ENCODE measurements at places on chromosomes 6 and 20.

DNA sequence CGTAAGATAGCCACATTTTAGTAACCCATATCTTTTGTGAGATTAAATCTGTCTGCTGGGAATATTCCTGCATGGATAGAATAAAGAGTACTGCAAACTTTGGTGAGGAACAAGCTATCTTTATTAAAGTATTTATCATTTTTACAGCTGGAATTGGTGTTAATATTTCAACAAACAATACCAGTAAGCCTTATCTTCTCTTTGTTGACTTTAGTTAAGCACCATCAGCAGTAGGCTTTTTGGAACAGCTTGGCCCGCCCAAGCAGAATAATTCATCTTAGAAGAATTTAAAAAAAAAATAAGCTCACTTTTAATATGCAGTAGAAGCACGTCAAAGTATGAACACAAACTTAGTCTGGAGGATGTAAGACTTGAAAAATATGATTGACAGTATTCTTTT, 917.8 kb upstream of the ADGRB3 start:
- no peak for DNase-seq

DNA sequence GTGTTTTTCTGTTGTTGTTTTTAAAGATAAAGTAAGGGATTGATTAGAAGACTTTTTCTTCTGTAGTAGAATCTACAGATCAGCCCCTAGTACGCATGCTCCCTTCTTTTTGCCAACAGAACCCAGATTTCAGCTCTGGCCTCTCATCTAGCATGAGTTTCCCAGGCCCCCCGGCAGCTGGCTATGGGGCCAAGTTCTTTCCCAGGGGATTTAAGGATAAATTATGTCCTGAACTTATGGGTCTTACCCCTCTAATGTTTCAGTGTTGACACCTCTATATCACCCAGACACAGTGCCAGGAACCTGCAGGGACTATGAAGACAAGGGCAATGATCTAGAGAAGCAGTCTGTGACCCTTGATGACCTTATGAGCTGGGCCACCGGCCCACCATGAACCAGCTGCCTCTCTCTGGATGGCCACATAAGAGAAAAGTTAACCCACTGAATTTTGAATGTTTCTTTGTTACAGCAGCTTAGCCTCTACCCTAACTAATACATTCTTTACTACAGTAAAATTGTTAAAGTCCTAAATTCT, 150.5 kb downstream of the UNC5CL start:
- no peak for DNase-seq

DNA sequence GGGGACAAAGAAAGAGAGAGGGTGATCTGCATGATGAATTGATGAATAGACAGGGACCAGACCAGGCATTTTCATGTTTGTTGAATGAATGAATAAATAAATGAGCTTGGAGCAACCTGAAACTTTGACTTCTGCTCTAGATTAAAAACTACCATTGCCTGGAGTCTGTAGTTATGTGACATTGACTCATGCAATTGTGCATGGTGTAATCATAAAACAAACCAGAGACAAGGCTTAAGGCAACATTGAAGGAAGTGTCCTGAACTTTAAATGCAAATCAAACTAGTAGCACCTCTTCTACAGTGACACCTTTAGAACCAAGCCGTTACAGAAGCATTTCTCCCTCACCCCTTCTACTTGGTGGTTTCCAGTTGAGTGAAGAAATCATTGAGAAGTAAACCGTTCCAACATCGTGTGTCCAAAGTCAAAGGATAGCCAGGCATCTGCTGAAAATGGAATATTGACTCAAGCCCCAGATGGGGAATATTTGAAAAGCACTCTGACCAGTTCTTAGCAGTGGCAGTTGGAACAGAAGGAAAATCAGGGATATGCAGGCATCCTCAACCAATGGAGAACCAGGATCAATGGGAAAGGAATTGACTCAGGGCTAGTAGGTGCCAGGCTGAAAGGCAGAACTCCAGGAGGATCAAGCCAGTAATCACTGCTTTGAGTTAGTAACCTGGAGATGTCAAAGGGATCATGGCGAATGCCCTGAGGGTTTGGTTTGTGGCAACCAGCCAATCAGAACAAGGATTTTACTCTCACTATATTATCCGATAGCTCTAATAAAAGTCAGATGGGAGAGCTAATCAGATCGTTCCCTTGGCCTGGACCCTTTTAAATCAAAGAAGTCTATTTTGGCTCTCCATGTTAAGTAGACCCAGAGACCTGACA, 171.2 kb upstream of the TSHZ2 start:
- DNase-seq = no peak

GRCh38 chr20:63707558-63708300, at the start of the genes ARFRP1 and ZGPAT:
ARFRP1 (minus strand) TSS chr20:63707976; CDS start chr20:63707091, 885 bp downstream.
ZGPAT (plus strand) TSS chr20:63708039; CDS start chr20:63708581, 542 bp downstream.
- peak; percentile 43 for DNase-seq

GRCh38 chr6:130583268-130583667, 217.5 kb downstream of the TMEM200A start:
- no peak for DNase-seq

- DNase-seq = no peak
These were observed 27.6 kb downstream of the MYH7B start for GRCh38 chr20:34983089-34983820.

GRCh38 chr6:70270287-70271005, 32.4 kb downstream of the COL9A1 start:
- no peak for DNase-seq

DNA sequence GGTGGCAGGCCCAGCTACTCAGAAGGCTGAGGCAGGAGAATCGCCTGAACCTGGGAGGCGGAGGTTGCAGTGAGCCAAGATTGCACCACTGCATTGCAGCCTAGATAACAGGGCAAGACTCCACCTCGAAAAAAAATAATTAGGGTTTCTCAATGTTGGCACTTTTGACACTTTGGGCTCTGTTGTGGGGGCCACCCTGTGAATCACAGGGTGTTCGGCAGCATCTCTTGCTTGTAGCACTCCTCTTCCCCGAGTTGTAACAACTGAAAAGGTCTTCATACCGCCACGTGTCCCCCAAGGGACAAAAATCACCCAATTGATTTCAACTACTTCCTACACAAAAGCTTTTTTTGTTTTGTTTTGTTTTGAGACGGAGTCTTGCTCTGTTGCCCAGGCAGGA, 53.2 kb upstream of the NFATC2 start:
- no peak for DNase-seq

GRCh38 chr20:51811514-51812128, 9.3 kb upstream of the SALL4 start:
- no peak for DNase-seq

All from fibroblast of skin of left quadriceps (primary cell).